ENCODE measurements at places on chromosomes 3 and 15. TPM values are rescaled to one million over a fixed set of nuclear protein-coding genes. Genes with fewer than 3 reads are reported as not detected.

- no peak for DNase-seq
Measured at GRCh38 chr3:24810881-24811280, 316.2 kb upstream of the THRB start.

DNA sequence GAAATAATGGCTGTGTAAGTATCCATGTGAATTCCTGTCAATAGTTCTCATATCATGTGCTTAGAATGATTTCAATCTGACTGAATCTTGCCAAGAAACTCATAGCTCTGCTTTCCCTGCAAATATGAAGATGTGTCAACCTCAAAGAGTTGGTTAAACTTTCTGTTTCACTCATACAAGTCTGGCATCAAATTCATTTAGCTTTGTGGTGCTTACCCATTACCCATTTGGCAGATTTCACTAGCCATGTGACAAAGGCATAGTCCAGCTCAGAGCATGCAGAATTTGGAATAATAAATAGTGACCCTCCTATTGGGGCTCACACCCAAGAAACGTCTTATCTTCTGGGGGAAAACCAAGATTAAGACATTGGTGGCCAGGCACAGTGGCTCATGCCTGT lies 256.6 kb upstream of the TPRG1 start:
- no peak for DNase-seq

GRCh38 chr15:96262097-96262496 lies 68.4 kb upstream of the NR2F2 start:
- DNase-seq: no peak

DNA sequence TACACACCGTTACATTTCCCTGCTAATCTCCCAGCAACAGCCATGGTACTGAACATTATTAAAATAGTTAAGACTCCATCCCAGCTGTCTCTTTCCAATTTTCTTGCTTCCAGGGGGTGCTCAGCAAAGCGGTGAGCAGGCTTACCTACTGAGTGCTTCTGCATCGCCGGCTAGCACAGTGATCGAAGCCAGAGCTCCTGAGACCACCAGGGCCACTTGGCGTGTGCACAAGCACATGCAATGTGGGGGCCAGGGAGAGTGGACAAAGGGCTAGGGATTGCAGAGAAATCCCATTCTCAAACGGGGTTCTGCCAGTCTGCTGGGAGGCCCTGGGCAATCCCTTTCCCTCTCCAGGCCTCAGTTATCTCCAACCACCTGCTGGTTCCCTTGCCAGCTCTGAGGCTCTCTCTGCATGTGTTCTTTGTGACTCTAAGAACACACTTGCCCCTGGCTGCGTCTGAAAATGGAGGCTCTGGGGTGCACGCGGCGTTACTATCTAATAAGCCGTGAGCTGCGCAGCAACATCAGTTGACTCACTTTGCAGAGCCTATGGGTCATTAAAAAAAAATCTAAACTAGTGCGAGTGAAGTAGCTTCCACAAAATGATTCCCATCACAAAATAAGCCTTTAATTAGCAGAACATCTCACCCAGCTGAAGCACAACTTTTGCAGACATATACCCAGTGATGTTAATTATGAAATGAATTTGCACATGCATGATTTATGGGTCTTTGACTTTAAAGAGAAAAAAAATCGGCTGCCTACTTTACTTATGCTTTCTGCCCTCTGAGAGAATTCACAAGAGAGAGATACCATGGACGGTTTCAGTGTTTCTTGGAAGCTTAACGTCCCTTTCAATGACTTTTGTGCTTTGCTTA lies 271.5 kb downstream of the TLE3 start:
- no peak for DNase-seq

- no peak for DNase-seq
Measured at GRCh38 chr15:58839485-58839884, 68.4 kb downstream of the MINDY2 start.

DNA sequence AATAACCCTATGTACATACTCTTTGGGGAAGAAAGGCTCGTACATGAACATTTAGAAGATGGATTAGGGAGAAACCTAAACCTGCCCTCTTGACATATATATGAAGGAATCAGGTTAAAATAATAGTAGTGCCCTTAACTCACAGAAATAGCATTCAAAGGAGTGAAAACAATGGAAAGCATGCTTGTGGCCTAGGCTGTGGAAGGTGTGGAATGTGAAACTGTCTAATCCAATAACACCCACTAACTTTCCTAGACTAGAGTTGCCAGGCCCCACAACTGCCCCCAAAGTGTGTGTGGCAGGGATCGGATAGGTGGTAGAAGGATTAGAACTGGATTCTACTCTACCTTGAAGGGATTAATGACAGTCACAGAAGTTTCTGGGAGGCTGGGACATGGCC lies 317.4 kb upstream of the LRRFIP2 start:
- no peak for DNase-seq

GRCh38 chr3:40086890-40087883 lies 222.3 kb upstream of the EIF1B start:
- DNase-seq: no peak

GRCh38 chr3:101865751-101866509 lies 16.6 kb downstream of the NFKBIZ start:
- DNase-seq: no peak

- DNase-seq: no peak
Measured at GRCh38 chr3:18747383-18747782, 322.2 kb upstream of the SATB1 start.

GRCh38 chr3:195873971-195874370 lies 34.4 kb downstream of the TNK2 start:
- DNase-seq: no peak

GRCh38 chr15:79918278-79918677 lies 21.5 kb upstream of the MTHFS start:
- no peak for DNase-seq

GRCh38 chr3:61066800-61067199 lies 184.5 kb downstream of the FHIT start:
- no peak for DNase-seq

- no peak for DNase-seq
Measured at GRCh38 chr3:2765002-2765579, 345.1 kb downstream of the IL5RA start.

DNA sequence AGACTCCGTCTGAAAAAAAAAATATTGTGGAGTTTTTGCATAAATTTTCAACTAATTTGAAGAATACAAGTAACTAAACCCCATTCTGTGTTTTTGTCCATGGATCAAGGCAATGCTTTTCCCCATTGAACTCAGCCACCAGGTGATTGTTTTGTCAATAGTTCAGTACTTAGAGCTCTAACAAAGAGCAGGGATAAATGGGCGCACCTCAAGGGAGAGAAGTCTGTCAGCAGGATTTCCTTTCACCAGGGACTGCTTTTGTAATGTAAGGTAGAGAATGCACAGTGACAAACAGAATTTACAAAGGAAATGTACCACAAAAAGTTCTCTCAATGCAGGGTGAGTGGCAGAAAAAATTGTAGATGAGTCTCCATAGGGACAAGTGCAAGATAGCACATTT lies 10.8 kb upstream of the ATP13A5 start:
- DNase-seq: no peak

DNA sequence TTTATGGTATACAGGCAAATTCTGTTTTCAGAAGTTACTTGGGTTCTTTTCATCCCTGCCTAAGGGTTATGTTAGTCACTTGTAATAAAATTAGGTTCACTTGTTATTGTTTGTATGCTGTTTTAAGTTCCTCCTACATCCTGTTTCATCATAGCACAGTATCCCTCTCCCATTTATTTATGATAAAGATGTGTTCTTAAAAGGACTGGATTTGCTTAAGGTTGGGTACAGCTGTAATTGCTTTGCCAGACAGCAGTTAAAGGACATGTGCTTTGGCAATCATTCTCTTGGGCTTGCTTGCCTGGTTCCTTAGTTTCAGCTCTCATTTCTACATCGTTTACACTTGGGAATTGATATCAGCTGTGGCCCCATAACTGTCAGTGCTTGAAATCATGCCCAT lies 11.7 kb downstream of the ATP2C1 start:
- no peak for DNase-seq

- no peak for DNase-seq
Measured at GRCh38 chr3:117407317-117407716, 697.7 kb downstream of the TUSC7 start.

DNA sequence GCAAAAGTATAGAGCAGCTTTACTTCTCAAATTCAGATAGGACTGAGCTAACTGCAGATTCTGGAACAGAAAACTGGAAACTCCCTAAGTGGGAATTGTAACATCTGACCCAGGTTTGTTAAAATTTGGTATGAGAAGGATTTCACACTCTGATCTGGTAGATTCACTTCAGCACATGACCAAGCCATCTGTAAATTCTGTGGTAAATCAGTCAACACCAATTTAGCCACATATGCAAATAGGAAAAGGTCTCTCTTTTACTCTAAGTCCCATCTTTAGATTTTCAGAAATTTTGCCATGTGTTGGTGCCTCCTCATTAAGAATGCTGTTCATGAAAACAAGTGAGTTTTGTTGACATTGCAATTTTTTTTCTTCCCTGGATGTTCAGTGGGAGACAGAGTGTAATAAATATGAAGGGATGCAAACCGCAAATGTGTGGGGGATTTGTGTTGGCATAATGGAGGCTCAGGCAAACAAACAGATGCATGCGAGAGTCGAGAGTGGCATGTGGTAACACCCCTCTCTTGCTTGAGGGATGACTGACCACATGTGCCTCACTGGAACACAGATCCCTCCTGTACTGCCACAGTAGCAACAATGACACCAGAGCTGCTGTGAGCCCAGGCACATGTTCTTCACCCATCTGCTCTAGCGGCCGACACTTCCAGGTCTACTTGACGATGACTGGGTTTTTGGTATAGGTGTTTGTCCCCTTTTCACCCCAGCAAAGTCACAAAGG lies 146.6 kb downstream of the FEZF2 start:
- DNase-seq: no peak

DNA sequence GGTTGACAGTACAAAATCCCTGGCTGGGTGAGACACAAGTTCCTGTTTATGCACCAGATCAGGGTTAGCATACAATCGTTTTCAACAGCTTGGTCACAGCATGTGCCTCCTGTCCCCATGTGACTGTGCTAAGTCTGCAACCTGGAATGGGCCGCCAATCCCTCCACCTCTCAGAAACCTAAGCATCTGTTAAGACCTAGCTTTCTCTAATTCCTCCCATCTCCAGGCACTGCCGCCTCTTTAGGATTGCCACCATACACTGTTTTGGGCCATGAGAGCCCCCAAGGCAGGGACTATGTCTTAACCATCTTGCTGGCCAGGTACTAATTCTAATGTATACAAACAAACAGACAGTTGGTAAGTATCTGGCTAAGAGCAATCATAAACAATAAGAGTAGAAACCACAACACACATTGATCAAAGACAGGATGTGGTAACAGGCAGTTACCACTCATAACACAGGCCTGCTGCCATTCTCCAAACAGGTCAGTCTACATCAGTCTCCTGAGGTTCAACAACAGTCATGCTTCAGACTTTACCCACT lies 25.6 kb downstream of the SEC22C start:
- DNase-seq: no peak

GRCh38 chr3:153180860-153181372 lies 18.9 kb downstream of the RAP2B start:
- no peak for DNase-seq

GRCh38 chr3:133871368-133872090 lies 24.2 kb downstream of the RAB6B start:
- DNase-seq: no peak

DNA sequence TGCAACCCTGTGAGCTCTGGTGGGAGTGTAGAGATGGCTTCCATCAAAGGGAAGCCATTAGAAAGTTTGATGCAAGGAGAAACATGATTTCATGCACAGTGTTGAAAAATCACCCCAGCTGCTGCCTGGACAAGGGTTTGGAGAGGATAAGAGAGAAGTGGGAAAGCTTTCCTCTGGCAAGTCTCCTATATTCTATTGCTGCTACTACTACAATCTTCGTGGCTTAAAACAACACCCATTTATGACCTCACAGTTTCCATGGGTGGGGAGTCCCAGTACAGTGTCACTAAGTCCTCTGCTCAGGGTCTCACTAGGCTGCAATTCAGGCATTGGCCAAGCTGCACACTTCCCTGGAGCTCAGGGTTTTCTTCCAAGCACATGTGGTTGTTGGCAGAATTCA lies 229.3 kb downstream of the TAFA4 start:
- no peak for DNase-seq

DNA sequence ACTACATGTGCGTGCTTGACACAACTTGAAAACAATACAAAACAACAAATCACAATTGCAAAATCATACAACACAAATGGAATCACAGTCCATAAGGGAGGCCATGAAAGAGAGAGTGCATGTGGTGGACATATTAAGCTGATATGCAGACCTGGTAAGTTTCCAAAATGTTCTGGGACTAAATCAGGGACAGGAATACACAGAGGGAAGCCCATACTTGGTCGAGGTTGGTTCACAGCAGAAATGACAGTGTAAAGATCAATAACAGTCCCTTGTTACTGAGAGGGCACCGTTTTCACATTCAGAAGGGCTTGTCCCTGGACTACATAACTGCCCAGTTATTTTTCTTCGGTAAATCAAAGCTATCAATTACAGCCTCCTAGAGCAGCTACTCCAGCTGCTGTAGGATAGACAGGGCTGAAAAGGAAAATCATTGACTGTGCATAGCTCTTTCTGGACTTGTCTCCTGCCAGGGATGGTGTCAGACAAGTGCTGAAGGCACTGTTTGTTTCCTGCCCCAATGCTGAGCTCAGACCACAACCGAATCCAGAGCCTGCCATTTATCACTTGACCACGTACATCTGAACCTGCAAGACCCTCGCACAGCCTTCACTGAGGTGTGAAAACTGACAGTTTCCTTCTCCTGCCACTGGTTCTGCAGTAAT lies 79.5 kb upstream of the KCNMB2 start:
- no peak for DNase-seq

DNA sequence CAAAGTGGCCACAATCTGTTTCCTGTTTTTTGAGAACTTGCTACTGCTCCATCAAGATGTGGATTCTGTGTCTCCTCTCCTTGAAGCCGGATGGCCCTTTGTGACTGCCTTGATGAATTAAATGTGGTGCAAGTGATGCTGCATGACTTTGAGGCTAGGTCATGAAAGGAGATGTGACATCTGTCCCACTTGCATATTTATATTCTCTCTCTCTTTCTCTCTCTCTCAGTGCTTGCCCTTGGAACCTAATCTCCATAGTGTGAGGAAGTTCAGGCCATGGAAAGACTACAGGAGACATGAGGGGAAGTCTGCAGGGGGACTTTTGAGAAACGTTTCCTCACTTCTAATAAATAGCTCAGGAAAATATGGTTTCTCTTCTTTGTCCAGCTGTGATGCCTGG lies 50.0 kb upstream of the ADPGK start:
- DNase-seq: no peak

DNA sequence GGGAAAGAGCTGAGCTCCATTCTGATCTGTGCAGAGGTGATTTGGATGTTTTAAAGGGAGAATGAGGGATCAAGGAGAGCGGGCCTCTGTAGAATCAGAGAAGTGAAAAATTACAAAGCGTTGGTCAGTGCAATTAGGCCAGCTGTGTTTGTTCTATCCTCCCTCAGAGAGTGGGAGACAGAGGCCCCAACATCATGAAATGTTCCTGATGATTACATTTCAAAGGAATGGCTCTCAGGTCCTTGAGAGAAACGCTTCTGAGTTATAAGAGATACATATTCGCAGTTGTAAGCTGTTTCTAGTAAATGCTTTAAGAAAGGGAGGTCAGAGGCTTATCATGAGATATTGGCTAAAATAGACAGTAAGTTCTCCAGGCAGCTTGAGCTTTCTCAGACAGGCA lies 15.7 kb upstream of the CAND2 start:
- no peak for DNase-seq

The TPRG1 gene
- total RNA-seq: 11.7 TPM

The FGD5 gene
- total RNA-seq: 9.1 TPM

Measured in omental fat pad (tissue), 4 donors.